AG08395 (cell line): ENCODE measurements at places on chromosomes 13 and 19.

GRCh38 chr13:100613031-100613430 lies 24.4 kb upstream of the GGACT start:
- DNase-seq, result no peak

DNA sequence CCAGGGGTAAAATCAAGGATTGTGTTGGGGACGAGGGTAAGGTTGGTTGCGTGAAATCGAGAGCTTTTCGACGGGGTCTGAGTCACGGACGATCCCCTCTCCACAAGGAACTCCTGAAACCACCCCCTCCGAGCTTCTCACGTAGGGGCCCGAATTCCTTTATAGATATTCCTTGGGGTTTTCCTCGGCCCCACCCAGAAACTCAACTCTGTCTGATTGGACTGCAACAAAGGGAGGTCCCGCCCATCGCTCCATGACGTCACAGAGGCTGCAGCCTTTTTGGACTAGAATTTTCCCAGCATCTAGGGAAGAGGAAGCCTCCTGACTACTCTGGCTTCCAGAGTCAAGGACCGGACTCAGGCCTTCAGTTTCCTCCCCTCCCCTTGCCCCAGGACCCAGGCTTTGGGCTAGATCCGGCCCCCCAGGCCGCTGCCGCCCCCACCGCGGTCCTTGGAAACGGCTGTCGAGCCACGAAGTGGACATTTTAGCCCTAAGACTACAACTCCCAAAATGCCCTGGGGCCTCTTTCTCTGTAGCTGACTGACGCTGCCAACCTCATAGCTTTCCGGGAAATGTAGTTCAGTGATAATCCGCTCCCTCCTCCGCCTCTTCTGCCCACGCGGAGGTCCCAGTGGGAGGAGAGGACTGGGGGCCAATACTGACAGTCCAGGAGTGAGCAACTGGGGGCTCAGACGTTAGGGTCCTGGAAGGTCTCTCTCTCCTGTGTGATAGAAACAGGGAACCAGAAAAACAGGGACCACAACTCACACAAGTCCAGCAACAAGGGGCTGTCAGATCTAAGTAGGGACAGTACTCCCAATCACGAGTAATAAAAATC lies at the start of gene IZUMO1:
IZUMO1 (minus strand) TSS at position 172 of the 838 bp plus-strand sequence. CDS start 1,050 bp downstream, outside the sequence.
- peak; percentile 87 for DNase-seq

- DNase-seq, result no peak
Observed at GRCh38 chr13:47066226-47066625, 169.4 kb upstream of the HTR2A start.

DNA sequence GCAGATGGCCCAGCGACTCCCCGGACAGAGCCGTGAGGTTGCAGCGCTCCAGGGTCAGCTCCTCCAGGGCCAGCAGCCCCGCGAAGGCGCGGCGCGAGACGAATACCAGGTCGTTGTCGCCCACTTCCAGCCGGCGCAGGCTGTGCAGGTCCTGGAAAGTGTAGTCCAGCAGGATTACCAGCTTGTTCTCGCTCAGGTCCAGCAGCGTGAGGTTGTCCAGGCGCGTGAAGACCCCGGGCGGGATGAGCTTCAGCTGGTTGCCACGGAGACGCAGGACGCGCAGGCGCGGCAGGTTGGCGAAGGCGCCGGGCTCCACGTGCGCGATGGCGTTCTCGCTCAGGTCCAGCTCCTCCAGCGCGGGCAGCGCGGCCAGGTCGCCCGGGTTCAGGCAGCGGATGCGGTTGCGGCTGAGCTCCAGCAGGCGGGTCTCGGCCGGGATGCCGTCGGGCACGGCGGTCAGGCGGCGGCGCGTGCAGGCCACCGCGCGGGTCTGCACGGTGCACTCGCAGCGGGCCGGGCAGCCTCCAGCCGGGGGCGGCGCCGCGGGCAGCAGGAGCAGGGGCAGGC lies 9.3 kb upstream of the PEAK3 start:
- DNase-seq, result no peak

DNA sequence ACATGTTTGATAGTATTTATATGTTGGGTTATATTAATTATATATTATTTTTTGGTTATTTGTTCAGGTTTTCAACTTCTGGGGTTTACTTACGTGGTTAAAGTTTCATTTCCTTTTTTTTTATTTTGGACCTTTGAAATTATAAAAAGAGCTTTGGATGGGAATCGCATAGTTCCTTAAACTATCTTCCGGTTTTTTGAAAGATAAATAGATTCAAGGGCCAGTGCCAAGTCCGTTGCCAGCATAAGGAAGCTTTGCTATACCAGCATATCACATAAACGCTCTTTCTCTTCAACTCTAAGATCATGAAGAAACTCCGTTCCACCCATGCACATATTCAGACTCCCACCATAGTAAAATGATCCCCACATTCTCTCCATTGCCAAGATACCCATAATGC lies 7.4 kb upstream of the OXGR1 start:
- DNase-seq, result no peak

DNA sequence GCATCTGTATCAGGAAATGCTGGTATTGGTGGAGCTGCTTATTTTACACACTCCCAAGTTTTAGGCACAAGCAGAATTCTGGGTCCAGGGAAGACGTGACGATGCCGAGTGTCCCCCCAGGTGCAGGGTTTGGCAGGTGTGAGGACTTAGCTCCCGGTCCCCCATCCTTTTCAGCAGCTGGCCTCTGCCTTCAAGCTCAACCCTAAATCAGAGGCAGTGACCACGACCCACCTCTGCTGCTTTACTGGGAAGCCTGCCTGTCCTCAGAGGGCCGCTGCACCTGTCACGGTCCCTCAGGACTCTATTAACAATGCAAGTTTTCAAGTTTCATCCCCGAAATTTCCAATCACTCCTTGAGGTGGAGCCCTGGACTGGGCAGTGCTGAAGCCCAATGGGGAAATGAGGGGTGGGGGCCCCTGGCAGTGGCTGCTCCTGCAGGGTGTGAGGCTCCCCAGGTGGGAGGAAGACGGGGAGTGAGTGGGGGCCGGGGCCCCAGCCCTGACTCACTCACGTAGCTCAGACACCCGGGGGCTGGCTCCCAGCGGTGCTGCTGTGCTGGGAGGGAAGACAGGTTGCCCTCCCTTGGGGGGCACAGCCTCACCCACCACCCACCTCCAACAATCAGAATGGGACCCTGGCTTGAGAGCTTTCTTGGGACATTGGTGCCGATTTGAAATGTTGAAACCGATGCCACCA lies 92.6 kb upstream of the MCF2L start:
- DNase-seq, result no peak

DNA sequence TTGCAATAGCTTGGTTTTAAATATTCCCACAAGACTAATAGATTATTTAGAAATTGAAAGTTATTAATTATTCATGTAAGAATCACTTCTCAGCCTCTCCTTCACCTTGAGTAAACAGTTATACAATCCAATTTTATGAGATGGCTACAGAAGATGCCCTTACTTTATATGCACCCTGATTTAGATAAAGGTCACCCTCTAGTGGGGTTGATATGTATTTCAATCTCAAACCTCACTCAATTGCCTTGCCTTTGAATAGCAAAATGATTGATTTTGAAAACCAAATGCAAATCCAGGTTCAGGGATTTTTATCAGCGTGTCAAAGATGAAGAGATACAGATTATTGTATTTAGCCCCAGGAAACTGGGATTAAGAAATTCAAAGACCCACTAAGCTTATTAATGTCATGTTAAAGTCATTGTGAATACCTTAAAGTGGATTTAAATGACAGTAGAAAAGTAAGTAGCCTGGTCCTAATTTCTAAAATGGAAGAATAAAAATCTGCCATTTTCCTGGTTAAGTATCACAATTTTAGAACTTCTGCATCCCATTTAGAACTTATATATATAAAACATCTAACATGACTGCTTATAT lies 305.1 kb downstream of the ITGBL1 start:
- peak; percentile 63 for DNase-seq

DNA sequence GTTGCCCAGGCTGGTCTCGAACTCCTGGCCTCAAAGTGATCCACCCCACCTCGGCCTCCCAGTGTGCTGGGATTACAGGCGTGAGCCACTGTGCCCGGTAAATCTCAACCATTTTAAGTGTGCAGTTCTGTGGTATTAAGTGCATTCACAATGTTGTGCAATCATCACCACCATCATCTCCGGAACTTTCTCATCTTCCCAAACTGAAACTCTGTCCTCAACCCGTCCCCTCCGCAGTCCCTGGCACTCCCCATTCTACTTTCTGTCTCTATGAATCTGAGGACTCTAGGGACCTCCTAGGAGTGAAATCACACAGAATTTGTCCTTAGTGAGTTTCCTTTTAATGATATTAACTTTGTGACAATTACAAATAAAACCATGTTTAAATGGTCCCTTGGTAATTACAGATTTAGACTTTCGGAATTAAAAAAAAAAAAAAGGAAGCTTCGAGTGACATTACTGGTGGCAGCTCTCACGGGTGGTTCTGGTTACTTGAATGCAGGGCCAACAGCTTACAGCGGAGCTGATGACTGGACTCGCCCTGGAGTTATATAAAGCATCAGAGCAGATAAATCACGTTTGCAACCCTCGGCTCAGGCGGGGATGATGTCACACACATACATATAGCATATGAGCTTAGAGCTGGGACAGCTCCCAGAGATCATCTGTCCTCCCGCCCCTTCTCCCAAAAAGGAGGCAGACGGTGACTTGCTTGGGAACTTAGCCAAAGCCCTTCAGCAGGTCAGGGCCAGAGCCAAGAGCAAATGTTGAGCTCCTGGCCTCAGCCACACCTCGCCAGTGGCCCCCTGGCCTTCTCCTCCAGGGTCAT lies 89.8 kb downstream of the ZNF557 start:
- DNase-seq, result peak; percentile 91

GRCh38 chr13:33275916-33276315 lies 9.6 kb downstream of the STARD13 start:
- peak; percentile 61 for DNase-seq

DNA sequence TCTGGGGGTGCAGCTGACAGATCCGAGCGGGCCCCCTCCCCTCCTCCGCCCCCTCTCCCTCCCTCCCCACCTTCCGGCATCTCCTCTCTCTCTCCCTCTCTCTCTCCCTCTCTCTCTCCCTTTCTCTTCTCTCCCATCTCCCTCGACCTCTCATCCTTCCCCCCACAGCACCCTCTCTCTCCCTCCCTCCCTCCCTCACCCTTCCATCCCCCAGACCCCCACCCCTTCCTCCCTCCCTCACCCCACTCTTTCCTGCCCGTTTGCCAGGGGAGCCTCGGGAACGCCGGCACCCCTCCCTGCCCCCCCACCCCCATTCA lies 666 bp downstream of the CELF5 start:
- DNase-seq, result no peak

- DNase-seq, result no peak
Observed at GRCh38 chr19:48509467-48510194, 2.0 kb downstream of the LMTK3 start.

GRCh38 chr13:98144801-98145350 lies 2.0 kb downstream of the FARP1 start:
- peak; percentile 52 for DNase-seq

DNA sequence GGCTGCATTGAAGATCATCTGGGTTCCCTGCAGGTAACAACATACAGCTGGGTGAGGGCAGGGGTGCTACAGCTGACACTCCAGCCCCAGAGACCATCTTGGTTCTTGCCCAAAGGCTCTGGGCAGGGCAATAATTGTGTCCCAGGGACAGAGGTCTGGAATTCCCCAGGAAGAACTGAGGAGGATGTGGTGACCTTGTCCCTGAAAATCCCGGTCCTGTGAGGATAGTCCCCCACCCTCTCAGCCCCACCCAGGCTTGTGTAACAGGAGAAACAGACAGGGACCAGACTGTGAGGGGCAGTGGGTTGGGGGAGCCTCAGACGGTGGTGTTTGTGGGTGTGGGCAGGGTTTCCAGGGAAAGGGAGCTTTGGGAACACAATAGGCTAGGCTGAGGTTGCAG lies 63.5 kb downstream of the COLGALT1 start:
- DNase-seq, result no peak

DNA sequence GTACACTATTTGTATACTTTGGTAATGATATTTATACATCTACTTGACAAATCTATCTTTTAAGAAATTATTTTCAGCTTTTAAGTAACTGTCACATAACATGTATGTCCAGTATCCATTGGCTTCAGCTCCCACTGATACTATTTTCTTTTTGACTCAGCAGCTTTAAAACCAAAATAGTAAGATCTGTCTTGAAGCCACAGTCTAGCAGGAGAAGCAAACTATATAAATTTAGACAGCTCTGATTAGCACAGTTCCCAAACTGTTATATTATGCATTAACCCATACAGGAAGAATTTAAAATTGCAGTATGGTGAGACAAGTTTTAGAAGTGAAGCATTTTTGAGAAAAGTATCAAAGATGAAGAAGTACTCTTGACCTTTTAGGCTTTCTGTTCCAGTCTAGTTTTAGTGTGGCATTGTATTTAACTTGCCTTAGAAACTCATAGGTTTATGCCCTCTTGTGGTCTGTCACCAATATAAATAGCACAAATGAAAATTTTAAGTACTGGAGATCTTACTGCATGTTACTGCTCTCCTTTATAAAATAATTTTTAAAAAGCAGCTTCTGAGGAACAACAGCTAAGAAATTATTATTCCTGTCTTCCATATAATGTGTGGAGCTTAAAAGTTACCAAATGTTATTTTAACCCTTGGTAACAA lies 24.7 kb downstream of the URI1 start:
- DNase-seq, result peak; percentile 15

DNA sequence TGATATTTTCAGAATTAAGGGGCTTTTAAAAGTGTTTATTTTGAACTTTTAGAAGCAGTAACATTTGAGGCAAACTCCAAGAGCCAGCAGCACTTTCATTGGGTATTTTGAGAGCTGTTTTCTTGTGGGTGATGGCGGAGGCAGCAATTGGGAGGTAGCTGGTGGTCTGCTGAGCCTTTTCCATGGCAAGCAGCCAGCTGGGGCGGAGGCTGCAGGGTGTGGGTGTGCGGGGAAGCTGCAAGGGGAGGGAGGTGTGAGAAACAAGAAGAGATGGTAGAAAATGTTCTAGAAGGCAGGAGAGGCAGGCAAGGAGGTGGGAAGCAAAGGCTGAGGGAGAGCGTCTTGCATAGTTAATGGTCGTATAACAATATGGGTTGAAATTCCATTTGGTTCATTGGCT lies 223.4 kb upstream of the HTR2A start:
- no peak for DNase-seq

- DNase-seq, result no peak
Observed at GRCh38 chr13:31927219-31927653, 104.3 kb upstream of the FRY start.

- no peak for DNase-seq
Observed at GRCh38 chr13:62910541-62911060, 1495.0 kb upstream of the PCDH20 start.

DNA sequence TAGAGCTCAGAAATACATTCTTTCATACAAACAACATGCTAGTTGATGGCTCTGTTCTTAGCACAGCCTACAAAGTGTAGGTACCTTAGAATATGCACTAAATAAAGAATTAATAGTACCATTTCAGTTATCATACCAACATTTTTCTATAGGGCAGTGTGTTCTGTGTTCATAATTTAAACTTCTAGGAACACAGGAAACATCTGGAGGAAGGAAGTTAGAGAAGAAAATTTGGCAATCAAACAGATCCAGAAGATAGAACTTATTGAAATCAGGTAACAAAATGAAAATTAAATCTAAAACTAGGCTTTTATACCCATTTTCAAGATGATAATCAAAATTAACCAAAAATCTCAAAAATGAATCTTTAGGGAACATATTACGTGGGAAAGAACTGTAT lies 527.5 kb downstream of the DCT start:
- no peak for DNase-seq
